Lung microvascular endothelial cell (primary cell): ENCODE measurements at places on chromosomes 2 and 18.

DNA sequence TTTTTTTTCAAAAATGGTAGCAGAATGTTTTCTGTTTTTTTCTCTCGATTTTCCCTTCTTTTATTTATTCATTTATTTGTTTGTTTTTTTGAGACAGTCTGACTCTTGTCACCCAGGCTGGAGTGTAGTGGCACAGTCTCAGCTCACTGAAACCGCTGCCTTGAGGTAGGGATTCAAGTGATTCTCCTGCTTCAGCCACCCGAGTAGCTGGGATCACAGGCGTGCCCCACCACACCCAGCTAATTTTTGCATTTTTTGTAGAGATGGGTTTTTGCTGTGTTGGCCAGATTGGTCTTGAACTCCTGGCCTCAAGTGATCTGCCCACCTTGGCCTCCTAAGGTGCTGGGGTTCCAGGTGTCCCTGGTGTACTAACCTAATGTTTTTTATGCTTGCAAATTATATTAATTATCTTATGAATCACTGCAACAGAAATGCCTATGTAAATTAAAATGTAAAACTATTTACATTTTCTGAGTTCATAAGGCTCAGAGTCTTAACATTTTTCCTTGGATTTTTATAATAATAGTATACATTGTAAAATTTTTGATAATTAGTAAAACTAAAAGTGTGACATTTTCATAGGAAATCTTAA lies 19.2 kb downstream of the MTA3 start:
- no peak for DNase-seq

DNA sequence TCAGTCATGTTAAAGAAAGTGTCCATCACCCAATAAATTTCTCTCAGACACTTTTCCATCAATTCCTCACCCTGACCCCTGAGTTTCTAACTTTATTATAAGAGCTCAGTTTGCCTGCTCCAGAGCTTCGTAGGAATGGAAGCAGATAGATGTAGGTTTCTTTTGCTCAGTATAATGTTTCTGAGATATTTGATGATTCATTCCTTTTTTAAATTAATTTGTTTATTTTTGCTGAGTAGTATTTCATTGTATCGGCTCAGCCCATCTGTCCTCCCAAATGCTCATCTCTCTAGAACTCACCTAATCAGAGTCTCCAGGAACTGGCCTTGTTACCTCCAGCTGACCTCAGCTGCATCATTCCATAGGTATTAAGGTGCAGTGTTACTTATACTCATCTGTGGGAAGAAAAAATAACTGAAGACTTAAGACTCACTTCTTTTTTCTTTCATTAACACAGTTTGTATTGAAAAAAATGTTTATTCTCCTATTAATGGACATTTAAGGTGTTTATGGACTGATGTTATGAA lies 11.9 kb upstream of the BCL2L11 start:
- no peak for DNase-seq

- no peak for DNase-seq
Measured at GRCh38 chr2:209900638-209901037, 101.8 kb upstream of the RPE start.

DNA sequence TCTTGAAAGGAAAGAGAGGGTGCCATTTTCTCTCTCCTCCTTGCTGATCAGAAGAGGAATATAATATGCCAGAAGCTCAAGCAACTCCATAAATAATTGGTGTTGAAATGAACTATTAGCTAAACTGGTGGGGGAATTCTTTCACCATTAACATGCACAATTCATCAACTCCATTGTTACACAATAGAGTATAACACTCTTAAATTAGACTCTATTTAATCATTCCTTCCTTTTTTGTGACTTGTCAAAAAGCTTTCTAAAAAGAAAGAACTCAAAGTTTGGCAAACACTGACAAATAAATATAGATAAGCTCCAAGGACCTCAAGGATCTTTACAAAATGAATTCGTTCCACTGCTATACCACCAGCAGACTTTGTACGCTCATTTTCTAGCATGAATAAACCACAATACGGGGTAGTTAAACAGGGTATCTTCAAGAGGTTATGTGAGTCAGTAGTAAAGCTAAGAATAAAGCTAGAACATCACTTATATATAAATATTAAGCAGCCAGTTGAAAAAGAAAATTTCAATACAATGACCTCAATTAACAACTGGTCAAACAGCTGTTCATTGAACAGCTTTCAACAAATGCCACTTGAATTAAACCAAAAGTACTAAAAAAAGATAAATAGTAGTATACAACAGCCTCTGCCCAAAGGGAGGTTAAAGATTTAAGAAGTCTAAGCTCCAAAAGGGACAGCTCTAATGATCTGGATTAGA lies 6.4 kb downstream of the TRAK2 start:
- no peak for DNase-seq

GRCh38 chr2:383888-384287 lies 96.0 kb upstream of the ALKAL2 start:
- no peak for DNase-seq

- DNase-seq: no peak
Measured at GRCh38 chr2:105843476-105844374, 99.0 kb downstream of the NCK2 start.
